ENCODE measurements at places on chromosomes 4 and X.

GRCh38 chr4:10105421-10105820 is 11.2 kb downstream of the WDR1 start:
- DNase-seq: no peak

DNA sequence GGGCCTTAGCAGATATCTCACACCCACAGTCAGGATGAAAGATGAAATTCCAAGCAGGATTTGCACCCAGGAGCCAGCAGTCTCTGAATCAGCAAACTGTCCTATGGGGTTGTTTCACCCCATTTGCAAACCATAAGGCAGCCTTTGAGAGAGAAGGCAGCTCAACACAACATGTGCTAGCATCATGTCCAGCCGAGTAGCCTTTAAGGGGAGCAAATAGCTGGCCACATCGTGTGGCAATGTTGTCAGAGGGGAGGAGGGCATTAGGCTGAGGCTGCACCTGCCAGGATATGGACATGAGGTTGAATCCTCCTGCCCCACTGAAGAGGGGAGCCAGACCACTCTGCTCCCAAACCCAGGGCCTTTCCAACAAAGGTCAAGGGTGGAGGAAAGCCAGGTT is 20.6 kb upstream of the PJA1 start:
- DNase-seq: no peak

DNA sequence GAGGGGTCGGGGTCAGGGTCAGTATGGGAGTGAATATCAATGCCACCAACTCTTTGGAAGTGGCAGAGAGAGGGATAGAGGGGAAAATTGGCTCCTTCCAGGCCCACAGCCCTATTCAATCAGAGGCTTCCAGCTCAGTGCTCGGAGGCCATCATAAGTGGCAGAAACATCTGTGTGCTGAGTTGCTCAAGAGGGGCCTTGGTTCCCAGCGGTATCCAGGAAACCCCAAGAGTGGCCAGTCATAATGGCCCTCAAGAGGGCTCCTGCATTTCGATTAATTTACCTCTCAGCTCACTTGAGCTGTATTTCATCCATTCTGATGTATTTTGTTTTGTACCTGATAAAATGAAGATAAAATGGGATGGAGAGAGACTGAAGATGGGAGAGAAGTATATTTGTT is 154.3 kb upstream of the EOLA2 start:
- no peak for DNase-seq

DNA sequence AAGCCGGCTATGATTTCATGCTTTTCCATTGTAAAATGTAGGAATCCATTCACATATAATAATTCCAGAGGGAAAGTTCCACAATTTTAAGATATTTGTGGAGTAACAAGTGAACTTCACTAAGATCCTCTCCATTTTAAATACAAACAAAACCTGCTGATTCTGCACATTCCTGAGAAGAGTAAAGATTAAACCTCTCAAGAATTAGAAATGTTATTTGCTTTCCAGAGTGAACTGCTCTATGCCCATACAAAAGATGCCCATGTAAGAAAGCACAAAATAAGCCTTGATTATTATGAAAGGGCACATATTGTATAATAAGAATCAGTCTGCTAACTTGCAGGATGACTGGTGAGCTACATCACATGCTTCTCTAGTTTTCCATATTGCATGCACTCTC is 241.5 kb downstream of the COX18 start:
- no peak for DNase-seq

- no peak for DNase-seq
These were observed 194.7 kb downstream of the OPHN1 start for GRCh38 chrX:68238568-68238967.

GRCh38 chrX:153934148-153934761 is 582 bp downstream of the NAA10 start:
- DNase-seq: no peak

- no peak for DNase-seq
These were observed 371.3 kb downstream of the BMPR1B start for GRCh38 chr4:95129031-95129430.

GRCh38 chr4:122827879-122828601 is 1.4 kb downstream of the FGF2 start:
- no peak for DNase-seq
